ENCODE measurements at places on chromosomes 1 and 21.
A peak's percentile ranks its signal among the peaks of the same experiment; 100 is the strongest.

DNA sequence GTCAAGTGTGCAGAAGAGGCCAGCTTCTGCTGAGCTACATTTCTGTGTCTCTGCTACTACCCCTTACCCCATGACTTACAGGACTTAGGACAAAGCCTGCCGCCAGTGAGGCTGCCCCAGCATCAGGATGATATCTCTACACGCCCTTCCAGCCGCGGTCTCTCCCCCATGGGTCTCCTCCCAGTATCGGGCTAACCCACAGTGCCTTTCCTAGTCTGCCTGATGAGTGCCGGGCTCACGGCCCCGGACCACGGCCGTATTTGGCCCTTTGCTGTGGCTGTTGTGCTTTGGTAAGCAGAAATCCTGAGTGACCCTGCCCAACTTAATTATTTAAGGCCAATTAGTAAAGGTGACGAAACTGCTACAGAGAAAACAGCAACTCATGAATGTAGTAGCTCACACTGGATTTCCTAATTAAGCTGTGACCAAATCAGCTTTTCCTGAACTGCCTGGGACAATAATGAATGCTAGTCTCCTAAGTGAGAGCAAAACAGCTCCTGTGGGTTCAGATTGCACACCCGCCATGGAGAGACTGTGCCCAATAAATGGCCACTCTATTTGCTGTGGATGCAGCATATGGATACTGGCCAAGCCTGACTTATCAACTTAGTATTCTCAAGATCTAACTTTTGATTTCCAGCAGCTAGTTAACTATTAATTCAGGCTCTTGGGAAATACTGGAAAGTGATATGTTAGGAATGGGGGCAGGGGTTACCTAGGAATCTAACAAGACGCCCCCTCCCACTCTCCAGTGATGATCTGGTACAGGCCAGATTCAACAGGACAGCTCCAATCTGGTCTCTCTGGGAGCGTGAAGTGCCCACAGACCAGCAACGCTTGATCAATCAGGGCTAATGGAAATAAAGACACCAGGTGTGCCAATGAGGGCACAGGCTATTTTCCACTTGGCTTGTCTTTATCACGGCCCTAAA is 123.3 kb upstream of the IFFO2 start:
- no peak for DNase-seq

DNA sequence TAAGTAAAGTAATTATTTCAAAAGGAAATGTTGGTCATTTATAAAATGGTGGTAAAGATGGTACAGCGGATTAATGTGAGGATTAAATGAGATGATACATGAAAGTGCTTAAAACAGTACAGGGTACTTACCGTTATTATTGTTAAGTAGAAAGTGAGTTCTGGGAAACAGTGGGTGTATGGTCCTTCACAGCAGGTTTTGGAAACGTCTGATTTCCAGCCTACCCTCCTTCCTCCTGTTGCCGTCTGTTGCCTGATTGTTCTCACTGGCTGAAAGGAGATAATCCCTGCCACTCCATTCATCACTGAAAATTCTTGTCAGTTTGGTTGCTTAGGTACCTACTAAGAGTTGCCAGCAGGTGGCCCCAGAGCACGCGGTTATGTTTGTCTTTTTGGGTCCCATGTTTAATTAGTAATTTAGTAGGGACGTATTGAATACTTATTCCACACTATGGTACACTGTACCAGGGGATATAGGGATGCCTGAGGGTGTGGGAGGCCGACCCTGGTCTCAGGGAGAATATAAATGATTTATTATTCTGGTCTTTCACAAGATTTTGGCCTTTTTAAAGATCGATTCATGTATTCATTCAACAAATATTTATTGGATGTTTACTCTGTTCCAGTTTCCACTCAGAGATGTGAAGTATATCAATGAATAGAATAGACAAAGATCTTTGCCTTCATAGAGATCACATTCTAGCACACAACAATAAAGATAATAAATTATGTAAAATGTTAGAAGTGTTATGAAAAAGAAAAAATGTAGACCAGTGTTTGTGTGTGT is 30.8 kb upstream of the RPTN start:
- DNase-seq, result peak; percentile 36

- DNase-seq, result no peak
Observed at GRCh38 chr1:202516434-202516877, 168.0 kb downstream of the PPP1R12B start.

- DNase-seq, result no peak
Observed at GRCh38 chr1:184615301-184615700, 139.4 kb downstream of the EDEM3 start.

DNA sequence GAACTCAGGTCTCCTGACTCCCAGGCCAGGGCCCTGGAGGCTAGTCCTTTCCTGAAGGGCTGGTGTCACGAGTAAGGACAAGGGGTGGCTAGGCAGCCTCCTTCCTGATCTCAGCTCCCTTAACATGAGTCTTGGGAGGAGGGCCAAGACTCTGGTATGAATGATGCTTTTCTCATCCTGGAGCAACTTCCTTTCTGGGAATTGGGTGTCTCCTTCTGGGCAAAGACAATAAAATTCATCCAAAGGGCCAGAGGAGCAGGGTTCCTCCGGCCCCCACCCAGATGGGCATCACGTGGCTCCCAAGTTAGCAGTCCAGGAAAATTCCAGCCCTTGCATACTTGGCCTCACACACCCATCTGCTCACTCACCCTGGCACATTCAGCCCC is at the start of gene FAM167B:
Gene FAM167B (plus strand): TSS at position 335 of the 386 bp plus-strand sequence. CDS start 200 bp downstream, outside the sequence.
- DNase-seq, result no peak

- no peak for DNase-seq
Observed at GRCh38 chr1:46816930-46817329, 18.1 kb downstream of the CYP4B1 start.

GRCh38 chr1:47537966-47538365 is 100.1 kb downstream of the FOXD2 start:
- no peak for DNase-seq

GRCh38 chr1:58620259-58620658 is 43.2 kb upstream of the TACSTD2 start:
- DNase-seq, result no peak

- DNase-seq, result no peak
Observed at GRCh38 chr1:180610556-180611015, 21.2 kb upstream of the XPR1 start.

DNA sequence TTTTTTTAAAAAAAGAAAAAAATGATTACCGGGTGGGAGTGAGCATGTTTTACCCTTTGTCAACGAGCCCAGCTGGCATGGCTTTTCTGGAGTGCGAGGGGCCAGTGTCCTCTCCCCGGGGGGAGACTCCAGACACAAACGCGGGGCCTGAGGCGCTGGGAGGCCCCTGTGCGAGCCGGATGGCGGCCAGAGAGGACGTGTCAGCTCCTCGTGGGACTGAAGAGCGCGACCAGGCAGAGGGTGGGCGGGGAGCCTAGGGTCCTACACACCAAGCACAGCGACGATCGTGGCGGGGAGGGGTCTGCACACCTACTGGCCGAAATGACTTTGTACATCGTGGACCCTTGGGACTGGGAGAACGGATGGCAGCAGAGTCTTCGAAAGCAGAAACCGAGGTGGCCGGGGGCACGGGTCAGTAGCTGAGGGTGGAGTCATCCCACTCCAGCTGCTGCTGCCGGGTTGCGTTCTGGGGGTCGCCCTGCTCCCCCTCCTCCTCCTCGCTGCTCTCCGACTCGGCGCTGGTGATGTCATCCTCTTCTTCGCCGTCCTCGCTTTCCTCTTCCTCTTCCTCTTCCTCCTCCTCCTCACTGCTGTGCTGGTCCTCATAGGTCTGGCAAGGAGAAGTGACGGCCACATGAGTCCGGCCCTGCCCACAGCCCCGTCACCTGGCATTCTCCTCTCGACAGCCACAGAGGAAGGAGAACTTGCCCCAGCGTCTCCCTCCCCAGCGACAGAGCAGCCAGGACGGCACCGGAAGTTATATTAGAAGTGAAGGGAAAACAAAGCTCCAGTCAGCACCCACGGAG is 78.8 kb downstream of the PIK3CD start:
- DNase-seq, result no peak

GRCh38 chr1:66747501-66747900 is 4.8 kb upstream of the DYNLT5 start:
- no peak for DNase-seq

- DNase-seq, result no peak
Observed at GRCh38 chr1:110482662-110483307, 31.8 kb downstream of the PROK1 start.

DNA sequence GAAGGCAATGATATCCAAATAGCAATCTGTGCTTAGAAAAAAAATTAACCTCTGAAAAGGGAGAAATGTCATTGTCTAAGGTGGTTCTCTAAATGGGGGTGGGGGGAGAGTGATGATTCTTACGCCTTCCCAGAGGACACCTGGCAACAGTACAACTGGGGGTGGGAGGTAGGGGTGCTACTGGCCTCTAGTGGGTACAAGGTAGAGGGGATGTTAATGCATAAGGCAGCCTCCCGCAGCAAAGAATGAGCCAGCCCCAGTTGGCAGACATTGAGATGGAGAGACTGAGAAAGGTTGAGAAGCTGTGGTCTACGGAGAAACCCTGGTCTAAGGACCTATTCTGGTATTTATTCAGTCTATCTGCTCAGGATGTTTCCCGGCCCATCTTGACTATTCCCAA is 472.2 kb upstream of the RUNX1 start:
- DNase-seq, result no peak

DNA sequence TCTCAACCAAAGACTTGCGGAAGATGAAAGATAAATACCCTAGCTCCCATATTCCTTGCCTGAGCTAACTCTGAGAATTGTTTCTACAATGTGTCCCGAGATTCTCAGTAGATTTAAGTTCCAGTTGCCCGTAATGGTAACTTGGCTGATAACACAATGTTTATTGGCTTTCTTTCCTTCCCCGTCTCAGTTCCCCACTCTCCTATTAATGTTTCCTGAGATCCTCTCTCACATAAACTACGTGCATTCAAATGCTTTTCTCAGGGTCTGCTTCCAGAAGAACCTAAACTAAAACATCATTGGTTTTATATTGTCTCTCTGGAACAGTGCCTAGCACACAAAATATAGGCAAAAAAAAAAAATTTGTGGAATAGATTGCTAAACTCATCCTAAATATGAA is 794.2 kb upstream of the ADGRL2 start:
- DNase-seq, result no peak

- no peak for DNase-seq
Observed at GRCh38 chr1:43521078-43521477, 9.6 kb upstream of the PTPRF start.

DNA sequence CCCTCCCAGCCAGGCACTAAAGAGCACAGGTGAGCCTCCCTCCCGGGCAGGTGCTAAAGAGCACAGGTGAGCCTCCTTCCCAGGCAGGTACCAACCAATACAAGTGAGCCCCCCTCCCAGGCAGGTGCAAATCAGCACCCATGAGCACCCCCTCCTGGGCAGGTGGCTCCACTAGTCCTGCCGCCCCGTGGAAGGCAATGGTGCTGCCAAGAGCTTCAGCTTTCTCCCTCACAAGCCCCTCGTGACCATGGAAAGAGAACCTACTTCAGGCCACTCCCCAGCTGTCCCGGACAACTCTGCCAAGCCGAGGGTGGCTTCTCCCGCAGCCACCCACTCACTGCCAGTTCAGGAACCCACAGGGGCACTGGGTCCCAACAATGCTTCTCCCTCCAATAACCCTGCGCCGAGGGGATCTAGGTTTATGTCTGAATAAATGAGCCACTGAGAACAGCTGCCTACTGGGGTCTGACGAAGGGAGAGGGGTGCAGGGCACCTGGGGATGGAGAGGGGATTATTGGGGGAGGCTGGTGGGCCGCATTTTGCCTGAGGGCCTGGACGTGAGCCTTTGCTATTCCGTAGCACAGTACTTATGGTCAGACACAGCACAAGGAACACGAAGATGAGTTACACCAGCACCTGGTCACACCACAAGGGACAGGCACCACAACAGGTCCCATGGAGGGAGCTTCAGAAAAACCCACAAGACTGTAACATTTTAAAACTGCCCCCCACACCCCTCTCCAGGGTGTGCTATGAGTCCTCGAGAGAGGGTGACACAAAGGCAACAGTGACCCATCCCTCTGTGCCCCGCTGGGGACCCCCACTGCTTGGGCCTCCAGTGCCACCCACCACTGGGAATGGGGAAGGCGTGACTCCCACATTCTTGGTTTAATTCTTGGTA is 46.3 kb downstream of the PRDM15 start:
- DNase-seq, result no peak

DNA sequence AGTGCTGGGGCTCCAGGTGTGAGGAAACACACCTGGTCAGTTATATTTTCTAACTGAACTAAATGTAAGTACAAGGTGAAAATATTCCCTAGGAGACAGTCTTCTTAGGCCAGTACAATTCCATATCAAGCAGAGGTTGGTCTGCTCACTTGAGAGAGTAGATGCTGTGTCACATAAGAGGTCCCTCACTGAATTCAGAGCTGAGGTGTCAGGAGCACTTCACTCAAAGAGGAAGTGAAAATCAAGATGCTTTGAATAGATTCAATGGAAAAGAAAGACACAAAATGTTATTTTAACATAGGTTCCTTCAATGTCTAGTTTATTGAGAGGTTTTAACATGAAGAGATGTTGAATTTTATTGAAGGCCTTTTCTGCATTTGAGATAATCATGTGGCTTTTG is 4.3 kb upstream of the FCRL3 start:
- no peak for DNase-seq

GRCh38 chr1:113042285-113043143 is 30.5 kb upstream of the LRIG2 start:
- no peak for DNase-seq

DNA sequence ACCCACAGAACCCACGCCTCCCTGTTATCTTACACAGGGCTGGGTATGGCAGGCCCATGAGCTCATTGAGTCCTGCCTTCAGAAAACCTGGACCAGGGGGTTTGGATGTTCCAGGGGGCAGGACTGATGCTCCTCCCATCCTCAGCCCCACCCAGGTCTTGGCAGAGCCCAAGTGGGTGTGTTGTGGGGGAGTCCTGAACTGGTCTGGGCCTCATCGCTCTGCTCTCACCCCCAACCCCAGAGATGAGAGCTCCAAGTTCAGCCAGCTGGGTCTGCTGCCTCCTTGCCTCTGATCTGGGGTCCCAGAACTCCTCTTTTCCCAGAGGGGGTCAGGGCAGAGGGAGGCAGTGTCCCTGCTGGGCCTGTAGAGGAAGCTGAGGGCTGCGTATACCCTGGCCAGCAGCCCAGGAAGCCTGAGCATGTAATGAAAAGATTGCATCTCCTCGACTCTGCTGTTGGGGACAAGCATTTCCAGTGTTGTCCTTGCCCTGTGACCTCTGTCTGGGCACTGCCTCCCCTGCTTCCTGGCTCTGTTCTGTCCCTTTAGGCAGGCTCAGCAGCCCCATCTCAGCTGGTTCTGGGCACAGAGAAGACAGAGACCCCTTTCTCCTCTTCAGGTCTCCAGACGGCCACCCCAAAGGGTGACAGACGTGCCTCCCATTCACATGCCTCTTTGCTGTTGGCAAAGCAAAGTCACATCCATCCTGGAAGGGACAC is 54.7 kb upstream of the EPS8L3 start:
- DNase-seq, result no peak

- DNase-seq, result no peak
Observed at GRCh38 chr1:42937141-42937696, 21.4 kb downstream of the SLC2A1 start.

All from stimulated activated CD8-positive, alpha-beta memory T cell treated with anti-CD3 and anti-CD28 coated beads, Interleukin-7, amount 100 ng/mL, for 24 hours (primary cell).